AML-193 (cell line): ENCODE measurements at places on chromosomes 2 and 18.

DNA sequence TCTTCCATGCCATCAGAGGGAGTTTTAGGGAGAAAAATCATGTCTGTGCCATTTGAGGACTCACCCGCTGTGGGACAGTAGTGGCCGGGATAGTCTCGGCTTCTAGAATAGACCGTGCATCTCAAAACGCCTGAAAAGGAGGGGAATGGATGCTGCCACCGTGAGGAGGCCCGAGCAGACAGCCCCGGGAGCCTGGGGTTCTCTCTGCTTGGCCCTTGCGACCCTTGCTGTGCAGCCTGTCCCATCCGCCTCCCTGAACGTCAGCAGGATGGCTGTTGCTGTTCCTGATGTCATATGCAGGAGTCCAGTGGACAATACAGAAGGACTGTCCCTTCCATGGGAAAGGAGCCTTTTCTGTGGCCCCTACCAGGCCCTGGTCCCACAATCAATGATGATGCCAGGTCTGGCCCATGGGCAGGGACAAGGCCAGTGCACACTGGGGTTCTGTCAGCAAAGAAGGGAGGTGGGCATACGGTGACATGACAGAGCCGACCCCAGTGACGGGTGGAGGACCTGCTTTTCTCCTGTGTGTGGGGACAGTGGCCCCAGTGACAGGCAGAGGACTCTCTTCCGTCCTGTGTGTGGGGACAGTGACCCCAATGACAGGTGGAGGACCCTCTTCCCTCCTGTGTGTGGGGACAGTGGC, 58.8 kb downstream of the ACKR3 start:
- DNase-seq, result no peak

DNA sequence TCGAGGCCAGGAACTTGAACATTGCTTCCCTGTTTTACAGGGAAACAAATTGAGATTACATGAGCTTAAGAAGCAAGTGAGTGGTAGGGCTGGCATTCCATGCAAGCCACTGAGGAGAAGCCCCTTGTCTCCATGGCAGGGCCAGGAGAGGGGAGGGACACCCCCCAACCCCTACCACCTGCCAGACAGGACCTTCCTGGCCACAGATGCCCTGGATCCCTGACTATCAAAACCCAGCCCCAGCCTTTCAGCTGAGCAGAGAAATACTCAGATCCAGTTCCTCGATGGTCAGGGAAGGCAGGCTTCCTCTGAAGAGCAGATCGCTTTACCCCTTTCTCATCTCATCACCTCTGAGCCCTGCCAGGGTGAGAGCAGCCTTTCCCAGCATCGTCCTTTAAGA, 53.8 kb upstream of the ALPP start:
- no peak for DNase-seq

DNA sequence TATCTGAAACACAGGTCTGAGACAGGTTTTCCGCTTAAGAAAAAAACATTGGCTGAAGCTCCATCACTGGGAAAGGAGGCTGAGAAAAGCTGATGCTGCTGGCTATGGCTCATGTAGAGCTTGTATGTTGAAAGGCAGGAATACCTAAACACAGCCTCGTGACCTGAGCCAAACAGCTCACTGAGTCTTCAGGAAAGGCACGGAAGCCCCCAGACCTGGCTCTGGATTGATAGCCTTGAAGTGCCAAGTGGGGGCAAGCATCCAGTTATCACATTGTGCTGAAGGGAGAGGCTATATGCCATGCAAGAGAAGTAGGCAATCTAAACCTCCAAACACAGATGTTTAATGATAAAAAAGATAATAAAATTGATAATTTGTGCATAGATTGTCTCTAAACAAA, 21.9 kb downstream of the CYTIP start:
- no peak for DNase-seq

DNA sequence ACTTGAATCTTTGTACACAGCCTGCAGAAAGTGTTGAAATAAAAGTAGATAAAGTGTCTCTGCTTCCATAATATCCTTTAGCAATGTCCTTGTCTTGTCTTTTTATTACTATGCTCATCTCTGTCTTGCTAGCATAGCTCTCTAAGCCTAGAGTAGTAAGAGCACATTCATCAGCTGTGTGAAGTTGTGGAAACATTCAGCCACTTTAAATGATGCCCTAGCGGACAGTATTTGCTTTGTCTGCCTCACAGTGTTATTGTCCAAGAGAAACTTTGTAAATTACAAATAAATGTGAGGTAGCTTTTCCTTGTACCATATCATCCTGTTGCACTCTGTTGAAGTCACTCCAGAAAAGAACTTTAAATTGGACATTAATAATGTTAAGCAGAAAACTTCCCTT, 60.3 kb upstream of the TTC21B start:
- DNase-seq, result no peak

DNA sequence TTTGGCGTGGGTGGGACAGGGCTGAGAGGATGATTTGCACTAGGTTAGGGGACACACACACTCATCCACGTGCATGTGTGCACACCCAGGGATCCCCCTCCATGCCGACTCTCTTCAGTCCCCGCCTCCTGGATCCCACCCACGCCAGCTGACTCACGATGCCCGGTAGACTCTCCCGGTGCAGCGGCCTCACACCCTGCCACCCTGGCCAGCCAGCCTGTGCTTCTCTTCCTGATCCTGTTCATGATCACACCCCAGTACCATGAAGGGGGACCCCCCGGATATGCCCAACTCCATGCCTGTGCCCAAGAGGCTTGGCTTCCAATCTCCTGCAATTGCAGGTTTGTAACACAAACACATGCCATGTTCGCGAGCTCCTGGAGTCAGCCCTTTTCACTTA, 157.8 kb upstream of the HDAC4 start:
- no peak for DNase-seq
